ENCODE measurements at places on chromosomes 2 and 18.

GRCh38 chr18:63617049-63617914 is 26.8 kb downstream of the SERPINB4 start:
- no peak for DNase-seq

GRCh38 chr2:154960802-154961583 is 262.5 kb downstream of the KCNJ3 start:
- DNase-seq, result no peak

DNA sequence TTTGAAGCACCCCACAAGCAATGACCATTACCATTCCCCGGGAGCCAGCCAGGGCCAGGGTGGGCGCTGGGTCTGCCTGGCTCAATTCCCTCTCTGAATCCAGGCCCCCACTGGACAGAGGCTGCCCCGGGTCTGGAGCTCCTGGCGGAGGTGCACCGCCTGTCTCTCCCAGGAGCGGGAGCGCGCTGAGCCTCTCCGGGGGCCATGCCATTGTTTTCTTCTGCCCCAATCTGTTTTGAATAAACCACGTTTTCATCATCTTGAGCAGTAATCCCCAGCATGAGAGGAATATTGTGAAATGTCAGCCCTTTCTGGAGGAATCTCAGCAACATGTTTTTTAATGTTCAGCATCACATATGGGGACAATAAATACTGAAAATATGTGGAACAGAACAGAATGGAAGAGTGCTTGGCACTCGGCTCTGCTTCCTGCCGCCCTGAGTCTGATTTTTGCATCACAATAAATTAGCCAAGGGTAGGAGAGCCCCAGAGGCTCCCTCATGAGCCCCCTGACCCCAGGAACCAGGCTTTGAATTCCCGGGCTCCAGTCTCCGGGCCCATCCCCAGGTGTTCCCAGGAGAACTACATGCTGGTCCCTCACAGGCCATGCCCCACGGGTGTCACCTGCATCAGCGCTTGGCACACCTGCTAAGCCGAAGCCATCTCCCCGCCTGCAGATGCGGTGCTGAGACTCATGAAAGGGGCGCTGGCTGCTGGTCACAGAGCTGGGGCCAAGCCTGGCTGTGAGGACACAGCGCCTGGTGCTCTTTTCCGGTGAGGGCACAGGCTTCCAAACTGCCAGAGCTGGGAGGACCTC is 88.8 kb downstream of the INHBB start:
- DNase-seq, result no peak

DNA sequence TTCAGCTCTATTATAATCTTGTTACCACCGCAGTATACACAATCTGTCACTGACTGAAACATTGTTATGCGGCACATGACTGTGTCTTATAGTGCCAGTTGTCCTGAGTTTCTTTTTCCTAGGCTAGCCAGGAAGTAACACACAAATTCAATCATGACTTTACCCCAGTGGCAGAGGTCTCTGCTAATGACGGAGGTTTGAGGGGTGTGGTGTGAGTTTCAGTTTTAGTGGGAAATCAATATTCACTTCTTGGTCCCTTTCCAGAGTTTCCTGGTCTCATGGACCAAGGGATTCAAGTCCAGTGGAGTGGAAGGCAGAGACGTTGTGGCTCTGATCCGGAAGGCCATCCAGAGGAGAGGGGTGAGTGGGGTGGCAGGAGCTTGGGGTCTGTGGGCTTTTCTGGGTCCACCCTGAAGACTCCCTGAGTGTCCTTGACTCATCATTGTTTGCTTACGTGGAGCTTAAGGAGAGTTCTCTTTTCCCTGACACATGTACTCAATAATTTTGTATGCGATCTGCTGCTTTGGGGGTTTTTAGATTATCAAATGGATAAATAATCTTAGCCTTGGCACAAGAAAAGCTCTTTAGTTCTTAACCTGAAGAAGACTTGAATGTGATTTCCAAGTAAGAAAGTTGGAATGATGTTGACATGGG is 39.2 kb downstream of the HK2 start:
- no peak for DNase-seq

DNA sequence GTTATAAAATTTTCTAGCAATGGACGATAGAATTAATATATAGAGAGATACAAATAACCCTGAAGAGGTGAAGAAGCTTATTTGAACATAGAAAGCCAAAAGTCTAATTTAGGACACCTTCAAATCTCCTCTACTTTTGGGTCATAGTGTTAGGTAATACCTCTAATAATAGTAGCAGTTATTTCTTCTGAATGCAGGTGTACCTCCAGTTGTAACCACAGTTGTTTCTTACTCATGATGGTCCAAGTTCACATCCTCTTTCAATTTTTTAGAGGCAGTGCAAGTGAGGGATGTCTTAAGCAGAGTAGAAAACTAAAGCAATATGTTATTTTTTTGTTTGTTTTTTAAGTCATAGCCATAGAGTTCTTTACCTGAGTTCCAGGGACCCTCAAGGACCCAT is 429.5 kb downstream of the CCDC85A start:
- no peak for DNase-seq

All from LoVo (cell line).